ENCODE measurements at places on chromosomes 12 and 14.

- peak; percentile 20 for DNase-seq
Measured at GRCh38 chr14:89915114-89915878, 39.2 kb downstream of the EFCAB11 start.

DNA sequence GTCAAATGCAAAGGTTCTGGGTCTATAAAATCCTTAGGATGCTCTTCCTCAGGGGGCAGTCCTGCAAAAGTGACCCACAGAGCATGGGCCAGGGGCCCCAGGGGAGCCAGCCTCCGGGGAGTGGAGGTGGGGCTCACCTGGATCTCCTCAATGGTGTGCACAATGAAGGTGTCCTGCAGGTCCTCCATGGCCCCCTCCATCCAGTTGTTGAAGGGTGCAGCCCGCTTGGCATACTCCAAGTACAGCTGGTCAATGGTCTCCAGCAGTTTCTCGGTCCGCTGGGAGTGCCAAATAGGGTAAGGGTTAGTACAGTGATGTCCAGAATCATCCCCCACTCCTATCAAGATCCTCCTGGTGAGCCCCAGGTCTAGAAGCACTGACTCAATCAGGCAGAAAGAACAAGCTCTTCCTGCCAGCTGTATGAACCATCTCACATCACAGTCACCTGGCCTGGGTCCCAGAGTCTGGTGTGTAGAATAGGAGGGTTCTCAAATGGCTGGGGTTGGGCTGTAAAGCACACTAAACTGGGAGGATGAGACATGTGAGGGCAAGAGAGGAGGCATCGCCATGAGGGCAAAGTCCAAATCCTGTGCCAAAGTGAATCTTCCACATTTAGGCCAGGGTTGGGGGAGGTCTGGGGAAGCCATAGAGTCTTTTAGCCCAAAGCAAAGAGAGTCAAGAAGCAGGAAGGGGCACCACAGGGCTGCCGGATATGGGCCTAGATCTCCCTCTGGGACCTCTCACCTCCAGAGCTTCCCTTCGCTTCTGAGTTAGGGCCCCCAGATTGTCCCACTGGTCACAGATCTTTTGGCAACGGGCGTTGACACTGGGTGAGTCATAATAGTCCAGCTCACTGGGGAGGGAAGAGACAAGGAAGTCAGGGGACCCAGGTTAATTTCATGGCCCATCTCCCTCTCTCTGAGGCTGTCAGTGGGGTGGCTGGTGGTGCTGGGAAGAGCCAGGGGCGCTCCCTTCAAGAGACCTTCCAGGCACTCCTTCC is 91.5 kb upstream of the ZFP36L1 start:
- DNase-seq, result no peak

DNA sequence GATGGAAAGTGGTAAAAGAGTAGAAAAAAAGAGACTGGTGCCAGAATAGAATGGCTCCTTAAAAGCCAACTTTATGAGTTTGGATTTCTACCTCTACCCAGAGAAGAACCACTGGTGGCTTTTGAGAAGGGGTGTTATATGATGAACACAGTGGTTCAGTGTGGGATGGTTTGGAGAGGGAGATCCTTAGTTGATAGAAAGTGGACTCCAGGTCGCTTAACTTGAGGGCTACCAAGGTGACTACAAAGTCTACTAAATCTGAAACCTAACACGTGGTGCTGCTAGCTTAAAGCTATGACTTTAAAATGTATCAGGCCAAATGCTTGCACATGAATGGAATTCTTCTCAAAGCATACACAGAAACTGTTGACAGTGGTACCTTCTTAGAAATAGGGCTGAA is 8.4 kb downstream of the SPTB start:
- DNase-seq, result no peak

- DNase-seq, result no peak
Measured at GRCh38 chr12:124008595-124008994, 35.6 kb downstream of the ZNF664 start.

GRCh38 chr12:131494216-131494615 is 216.7 kb upstream of the SFSWAP start:
- DNase-seq, result no peak

DNA sequence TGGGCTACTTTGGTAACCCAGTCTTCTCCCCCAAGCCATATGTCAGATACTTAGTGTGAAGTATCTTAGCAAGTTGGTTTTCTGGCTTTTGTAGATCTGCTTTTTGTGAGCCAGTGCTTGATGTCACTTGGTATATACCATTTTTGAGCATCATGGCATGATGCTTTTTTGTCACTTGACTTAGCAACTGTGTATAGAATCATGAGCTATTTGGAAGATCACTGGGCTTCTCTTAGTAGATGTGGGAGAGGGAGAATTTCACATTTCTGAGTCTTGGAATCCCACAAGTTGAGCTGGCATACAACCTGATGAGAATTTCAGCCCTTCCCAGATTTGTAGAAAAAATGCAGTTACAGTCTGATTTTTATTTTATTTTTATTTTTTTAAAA is 24.9 kb downstream of the AEBP2 start:
- no peak for DNase-seq

DNA sequence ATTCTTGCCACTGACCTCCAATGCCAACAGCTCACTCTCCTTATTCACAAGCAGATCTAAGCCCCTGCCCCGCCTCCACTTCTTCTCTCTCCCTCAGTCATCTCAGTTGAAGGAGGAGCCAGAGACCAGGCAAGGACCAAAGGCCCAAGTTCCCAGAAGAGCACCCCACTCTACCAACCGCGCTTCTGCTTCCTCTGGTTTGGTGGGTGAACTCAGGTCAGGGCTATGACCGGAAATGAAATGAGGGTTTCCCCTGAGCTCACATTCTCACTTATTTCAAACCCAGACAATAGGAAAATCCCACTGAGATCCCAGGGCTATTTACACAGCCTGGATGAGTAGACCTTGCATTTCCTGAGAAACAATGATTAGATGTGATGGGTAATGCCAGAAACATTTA is 9.9 kb downstream of the DPF3 start:
- DNase-seq, result no peak

DNA sequence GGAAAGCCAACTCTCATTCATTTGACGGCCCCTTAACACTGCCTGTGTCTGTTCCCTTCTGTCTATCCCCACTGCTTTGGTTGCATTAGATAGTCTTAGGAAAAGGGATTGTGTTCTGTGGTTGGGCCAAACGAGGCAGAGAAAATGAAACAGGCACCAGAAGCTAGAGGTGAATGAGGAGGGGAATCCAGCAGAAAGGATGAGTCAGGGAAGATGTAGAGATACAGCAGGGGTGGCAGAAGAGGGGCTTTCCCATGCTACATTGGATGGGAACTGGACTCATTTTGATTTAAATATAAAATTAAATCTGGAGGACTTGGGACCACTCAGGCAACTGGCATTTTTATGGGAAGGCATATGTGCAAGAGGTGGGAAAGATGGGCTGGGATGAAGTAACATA is 43.3 kb downstream of the OTOGL start:
- no peak for DNase-seq

- DNase-seq, result no peak
Measured at GRCh38 chr12:96483116-96483515, 6.3 kb upstream of the CFAP54 start.

DNA sequence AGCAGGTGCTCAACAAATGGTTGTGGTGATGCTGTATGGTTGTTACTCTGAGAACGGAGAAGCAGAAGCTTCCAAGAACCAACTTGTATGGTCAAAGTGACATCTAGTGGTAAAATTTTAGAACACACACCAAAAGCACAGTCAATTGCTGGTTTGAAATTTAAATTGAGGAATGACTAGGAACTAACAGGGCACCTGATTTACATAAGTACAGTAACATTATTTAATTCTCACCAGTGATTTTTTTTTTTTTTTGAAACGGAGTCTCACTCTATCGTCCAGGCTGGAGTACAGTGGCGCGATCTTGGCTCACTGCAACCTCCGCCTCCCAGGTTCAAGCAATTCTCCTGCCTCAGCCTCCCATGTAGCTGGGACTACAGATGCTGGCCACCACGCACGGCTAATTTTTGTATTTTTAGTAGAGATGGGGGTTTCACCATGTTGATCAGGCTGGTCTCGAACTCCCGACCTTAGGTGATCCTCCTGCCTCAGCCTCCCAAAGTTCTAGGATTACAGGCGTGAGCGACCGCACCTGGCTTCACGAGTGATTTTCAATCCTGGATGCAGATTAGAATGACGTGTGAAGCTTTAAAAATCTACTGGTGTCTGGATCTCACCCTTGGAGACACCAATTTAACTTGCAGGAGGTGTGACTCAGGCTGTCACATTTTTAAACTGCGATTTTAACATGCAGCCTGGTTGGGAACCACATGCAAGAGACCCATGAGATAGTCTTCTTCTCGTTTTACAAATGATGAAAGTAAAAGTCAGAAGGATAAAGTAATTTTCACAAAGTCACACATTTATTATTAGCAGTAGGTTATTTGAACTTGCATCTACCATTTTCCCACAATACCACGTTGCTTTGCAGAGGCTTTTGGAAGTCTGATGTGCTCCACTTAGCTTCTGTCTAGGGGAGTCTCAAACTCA is 14.1 kb upstream of the NUMB start:
- peak; percentile 53 for DNase-seq

GRCh38 chr14:56858422-56858821 is 48.1 kb upstream of the OTX2 start:
- no peak for DNase-seq

GRCh38 chr14:59060841-59061240 is 127.6 kb upstream of the DAAM1 start:
- no peak for DNase-seq

- no peak for DNase-seq
Measured at GRCh38 chr14:22994762-22995275, 12.5 kb upstream of the AJUBA start.

- no peak for DNase-seq
Measured at GRCh38 chr12:106519607-106520021, 63.2 kb upstream of the RFX4 start.

GRCh38 chr14:93005135-93005813 is 82.3 kb downstream of the CHGA start:
- DNase-seq, result no peak

DNA sequence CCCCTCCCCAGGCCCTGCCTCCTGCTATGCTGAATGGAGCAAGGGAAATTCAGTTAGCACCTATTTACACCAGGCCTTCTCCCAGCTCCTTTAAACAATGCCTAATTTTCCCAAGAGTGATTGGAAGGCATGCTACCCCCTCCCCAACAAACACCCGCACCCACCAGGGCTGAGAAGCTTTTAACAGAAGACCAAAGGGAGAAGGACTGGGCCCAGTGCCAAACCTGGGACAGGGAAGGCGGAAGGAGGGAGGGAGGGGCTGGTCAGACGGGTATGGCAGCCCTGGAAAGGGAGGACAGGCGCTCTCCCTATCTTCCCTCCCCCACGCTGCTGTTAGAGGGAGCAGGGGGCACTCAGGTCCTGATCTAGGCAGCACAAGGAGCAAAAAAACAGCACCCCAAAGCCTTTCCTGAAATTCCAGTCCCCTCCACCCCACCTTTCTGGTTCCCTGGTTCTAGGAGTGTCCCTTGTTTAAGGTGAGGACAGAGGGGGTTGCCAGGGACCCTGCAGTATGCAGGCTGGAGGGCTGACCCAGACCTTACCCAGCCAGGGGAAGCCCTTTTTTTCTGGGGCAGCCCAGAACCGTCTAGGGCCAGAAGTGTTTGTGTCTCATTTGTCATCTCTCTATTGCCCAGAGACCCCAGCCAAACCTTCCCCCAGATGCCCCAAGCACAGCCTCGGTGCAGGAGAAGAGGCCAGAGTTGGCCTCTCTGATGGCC is 2.4 kb upstream of the KRT8 start:
- no peak for DNase-seq

GRCh38 chr14:89813617-89814031 is 140.9 kb downstream of the EFCAB11 start:
- DNase-seq, result no peak

- no peak for DNase-seq
Measured at GRCh38 chr14:61619494-61619893, 75.8 kb upstream of the HIF1A start.
